ENCODE measurements at places on chromosomes 6 and 20.
A peak's percentile ranks its signal among the peaks of the same experiment; 100 is the strongest.

- peak overlapping the region; percentile 60 for H3K4me3 ChIP-seq
- no peaks in the 10 kb centered on the region for H3K36me3 ChIP-seq
- no peaks in the 10 kb centered on the region for H3K27me3 ChIP-seq
- H3K4me1 ChIP-seq, result peaks cover 17% of the 10 kb centered on the region
Observed at GRCh38 chr6:36735110-36736071, 37.8 kb downstream of the RAB44 start.

DNA sequence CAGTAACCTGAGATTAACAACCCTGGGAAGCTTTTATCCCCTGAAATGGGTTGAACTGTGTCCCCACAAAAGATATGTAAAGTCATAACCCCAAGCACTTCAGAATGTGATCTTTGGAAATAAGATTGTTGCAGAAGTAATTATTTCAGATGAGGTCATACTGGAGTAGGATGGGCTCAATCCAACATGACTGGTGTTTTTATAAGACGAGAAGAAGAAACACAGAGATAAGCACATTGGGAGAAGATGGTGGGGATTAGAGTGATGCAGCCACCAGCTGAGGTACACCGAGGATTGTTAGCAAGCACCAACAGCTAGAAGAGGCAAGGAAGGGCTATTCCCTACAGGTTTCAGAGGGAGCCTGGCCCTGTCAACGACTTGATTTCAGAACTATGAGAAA, 12.5 kb upstream of the RNF217 start:
- no peaks in the 10 kb centered on the region for H3K27me3 ChIP-seq
- H3K4me3 ChIP-seq, result no peak overlapping the region
- H3K36me3 ChIP-seq, result no peaks in the 10 kb centered on the region
- H3K27ac ChIP-seq, result peak overlapping the region; percentile 57
- peaks cover 23% of the 10 kb centered on the region for H3K4me1 ChIP-seq

DNA sequence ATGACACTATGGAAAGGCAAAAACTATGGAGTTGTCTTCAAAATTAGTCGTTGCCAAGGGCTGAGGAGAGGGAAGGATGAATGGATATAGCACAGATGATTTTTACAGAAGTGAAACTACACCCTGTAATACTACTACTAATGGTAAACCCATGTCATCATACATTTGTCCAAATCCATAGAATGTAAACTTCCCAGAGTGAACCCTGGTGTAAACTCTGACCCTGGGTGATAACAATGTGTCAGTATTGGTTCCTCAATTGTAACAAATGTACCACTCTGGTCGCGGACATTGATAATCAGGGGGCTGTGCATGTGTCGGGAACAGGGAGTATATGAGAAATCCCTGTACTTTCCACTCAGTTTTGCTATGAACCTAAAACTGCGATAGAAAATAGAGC, 72.2 kb downstream of the CNBD2 start:
- no peak overlapping the region for H3K4me3 ChIP-seq
- DNase-seq, result no peak
- H3K4me1 ChIP-seq, result peaks cover 9% of the 10 kb centered on the region
- H3K36me3 ChIP-seq, result no peaks in the 10 kb centered on the region
- no peak overlapping the region for H3K27ac ChIP-seq

DNA sequence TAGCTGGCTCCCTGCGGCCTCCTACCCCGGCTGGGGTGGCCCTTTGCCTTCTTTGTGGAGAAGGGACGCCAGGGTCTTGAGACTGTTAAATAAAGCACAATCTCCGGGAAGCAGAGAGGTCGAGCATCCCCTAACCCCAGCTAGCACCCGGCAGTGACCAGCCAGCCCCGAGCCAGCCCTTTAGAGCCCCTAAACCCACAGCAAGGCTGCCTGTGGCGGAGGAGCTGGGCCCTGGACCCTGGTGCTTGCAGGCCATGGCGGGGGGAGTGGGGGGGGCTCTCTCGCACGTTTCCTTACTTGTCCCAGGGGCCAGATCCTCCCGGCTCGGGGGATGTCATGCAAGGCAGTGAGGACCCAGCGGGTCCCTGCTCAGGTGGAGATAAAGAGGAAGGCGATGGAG, 49.2 kb upstream of the GATA5 start:
- H3K36me3 ChIP-seq, result no peaks in the 10 kb centered on the region
- DNase-seq, result no peak
- no peak overlapping the region for H3K4me3 ChIP-seq

DNA sequence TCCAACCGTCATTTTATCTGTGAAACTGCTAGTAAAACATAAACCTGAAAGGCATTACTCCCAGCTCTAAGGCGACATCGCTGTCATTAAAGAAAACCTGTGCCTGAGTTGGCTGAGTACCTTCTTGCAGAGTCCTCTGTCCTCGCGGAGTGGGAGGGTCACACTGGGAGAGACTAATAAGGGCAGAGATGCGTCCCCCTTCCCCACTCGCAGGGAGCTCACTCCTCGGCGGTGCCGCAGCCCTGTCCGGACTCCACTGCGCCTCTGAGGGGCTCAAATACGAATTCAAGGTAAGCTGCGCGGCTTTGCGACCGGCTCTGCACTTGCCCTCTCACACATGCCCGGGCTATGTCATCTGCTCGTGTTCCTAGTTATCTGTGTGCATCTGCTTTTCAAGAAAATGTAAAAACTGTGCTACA, at the start of gene COL19A1:
Gene COL19A1 (plus strand): TSS at position 206 of the 419 bp plus-strand sequence. CDS start 13,012 bp downstream, outside the sequence.
- H3K36me3 ChIP-seq, result no peaks in the 10 kb centered on the region
- H3K4me3 ChIP-seq, result peak within 1 kb of the TSS; percentile 68
- DNase-seq, result no peak
- peaks cover 8% of the 10 kb centered on the region for H3K4me1 ChIP-seq
- H3K27me3 ChIP-seq, result peaks cover 38% of the 10 kb centered on the region
- H3K27ac ChIP-seq, result no peak within 1 kb of the TSS

DNA sequence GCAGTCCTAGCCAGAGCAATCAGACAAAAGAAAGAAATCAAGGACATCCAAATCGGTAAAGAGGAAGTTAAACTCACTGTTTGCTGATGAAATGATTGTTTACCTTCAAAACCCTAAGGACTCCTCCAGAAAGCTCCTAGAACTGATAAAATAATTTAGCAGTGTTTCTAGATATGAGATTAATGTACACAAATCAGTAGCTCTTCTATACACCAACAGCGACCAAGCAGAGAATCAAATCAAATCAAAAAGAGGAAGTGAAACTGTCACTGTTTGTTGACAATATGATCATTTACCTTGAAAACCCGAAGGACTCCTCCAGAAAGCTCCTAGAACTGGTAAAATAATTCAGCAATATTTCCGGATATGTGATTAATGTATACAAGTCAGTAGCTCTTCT, 21.7 kb downstream of the SERPINB9 start:
- no peak for DNase-seq
- H3K27ac ChIP-seq, result no peak overlapping the region
- no peak overlapping the region for H3K4me3 ChIP-seq
- peaks cover 11% of the 10 kb centered on the region for H3K4me1 ChIP-seq

GRCh38 chr20:43863330-43863729, 51.3 kb upstream of the TOX2 start:
- H3K27ac ChIP-seq, result no peak overlapping the region
- no peak for DNase-seq
- H3K4me1 ChIP-seq, result no peaks in the 10 kb centered on the region
- no peak overlapping the region for H3K4me3 ChIP-seq

GRCh38 chr6:36963451-36964290, 9.1 kb downstream of the PI16 start:
- peaks cover 10% of the 10 kb centered on the region for H3K4me1 ChIP-seq
- H3K4me3 ChIP-seq, result no peak overlapping the region
- peaks cover 22% of the 10 kb centered on the region for H3K36me3 ChIP-seq
- DNase-seq, result peak; percentile 81

DNA sequence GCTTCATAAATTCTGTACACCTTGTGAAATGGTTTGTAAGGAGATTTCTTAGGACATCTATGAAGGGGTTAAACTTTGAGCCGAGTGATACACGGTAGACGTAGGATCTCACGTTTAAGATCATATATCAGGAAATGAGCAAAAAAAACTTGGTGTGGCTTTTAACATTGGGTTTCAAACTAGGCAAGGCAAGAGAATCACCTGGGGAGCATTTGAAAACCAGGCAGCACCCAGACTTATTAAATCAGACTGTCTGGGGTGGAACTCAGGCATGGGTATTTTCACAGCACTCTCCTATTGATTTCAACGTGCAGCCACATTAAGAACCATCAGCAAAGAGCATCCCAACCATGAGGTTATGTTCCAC, 26.4 kb downstream of the LY86 start:
- H3K4me3 ChIP-seq, result no peak overlapping the region
- H3K27me3 ChIP-seq, result no peaks in the 10 kb centered on the region
- no peaks in the 10 kb centered on the region for H3K36me3 ChIP-seq

DNA sequence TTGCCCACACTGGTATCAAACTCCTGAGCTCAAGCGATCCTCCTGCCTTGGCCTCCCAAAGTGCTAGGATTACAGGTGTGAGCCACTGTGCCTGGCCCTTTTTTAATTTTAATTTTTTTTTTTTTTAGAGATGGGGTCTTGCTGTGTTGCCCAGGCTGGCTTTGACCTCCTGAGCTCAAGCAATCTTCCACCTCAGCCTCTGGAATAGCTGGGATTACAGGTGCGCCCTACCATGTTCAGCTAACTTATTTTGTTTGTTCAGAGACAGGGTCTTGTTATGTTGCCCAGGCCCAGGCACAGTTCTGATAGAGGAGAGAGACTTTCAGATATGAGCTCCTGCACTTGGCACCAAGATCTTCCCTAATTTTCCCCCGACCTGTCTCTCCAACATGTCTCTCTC, 8.1 kb downstream of the PSORS1C2 start:
- peaks cover 8% of the 10 kb centered on the region for H3K4me1 ChIP-seq
- DNase-seq, result no peak
- H3K27me3 ChIP-seq, result peaks cover 23% of the 10 kb centered on the region
- no peak overlapping the region for H3K27ac ChIP-seq
- no peak overlapping the region for H3K4me3 ChIP-seq
- H3K36me3 ChIP-seq, result no peaks in the 10 kb centered on the region

DNA sequence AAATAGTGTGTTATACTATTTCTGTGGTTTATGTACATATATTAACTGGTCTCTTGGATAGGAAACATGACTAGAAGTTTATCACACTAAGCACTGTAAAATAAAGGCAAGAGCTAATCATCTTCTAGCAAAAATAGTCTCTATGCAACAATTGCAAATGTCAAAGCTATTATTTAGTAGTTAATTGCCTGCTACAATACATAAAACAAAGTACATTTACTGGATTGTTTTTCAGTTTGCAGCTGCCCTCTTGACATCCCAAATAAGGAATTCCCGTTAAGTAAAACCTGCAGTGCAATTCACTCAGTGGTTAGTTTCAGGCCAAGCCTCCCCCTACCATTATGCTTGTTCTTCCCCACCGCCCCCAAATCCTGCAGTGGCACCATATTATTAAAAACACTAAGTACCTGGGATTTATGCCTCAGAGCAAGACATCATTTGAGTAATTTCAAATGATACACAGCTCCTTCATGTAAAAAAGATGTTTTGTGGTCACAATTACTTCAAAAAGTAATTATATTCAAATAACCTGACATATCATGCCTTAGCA, 1.6 kb upstream of the ATP5F1E start:
- no peak for DNase-seq
- H3K4me1 ChIP-seq, result peaks cover 32% of the 10 kb centered on the region
- no peak overlapping the region for H3K4me3 ChIP-seq
- H3K27me3 ChIP-seq, result no peaks in the 10 kb centered on the region

GRCh38 chr6:156419594-156419993, 357.6 kb upstream of the ARID1B start:
- no peaks in the 10 kb centered on the region for H3K27me3 ChIP-seq
- H3K4me1 ChIP-seq, result peaks cover 5% of the 10 kb centered on the region
- H3K4me3 ChIP-seq, result no peak overlapping the region
- no peak for DNase-seq
- no peaks in the 10 kb centered on the region for H3K36me3 ChIP-seq

DNA sequence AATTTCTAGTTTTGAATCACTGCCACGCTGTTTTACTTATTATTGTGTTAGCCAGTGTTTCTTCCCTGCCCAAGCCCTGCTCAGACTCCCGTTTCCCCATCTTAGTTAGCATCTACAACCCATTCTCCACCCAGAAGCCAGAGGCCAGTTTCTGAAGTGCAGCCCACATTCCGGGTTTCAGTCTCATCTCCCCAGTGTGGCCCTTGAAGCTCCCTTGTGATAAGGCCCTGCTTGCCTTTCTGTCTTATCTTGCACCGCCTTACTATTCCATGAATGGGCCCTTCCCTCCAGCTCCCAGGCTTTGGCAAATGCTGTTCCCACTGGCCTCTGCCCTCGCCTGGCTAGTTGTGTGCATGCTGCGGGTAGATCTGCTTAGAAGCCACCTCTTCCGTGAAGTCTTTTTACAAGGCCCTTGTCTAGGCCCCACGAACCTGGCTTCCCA, 41.1 kb downstream of the TOX2 start:
- H3K4me3 ChIP-seq, result peak overlapping the region; percentile 11
- H3K36me3 ChIP-seq, result no peaks in the 10 kb centered on the region
- H3K4me1 ChIP-seq, result peaks cover 35% of the 10 kb centered on the region
- DNase-seq, result peak; percentile 92
- peak overlapping the region; percentile 92 for H3K27ac ChIP-seq

GRCh38 chr6:26104457-26105108, 17.4 kb downstream of the HFE start:
- peak overlapping the region; percentile 71 for H3K4me3 ChIP-seq
- peaks cover 12% of the 10 kb centered on the region for H3K4me1 ChIP-seq
- no peak for DNase-seq
- no peaks in the 10 kb centered on the region for H3K27me3 ChIP-seq

GRCh38 chr6:7144872-7145584, 37.3 kb downstream of the RREB1 start:
- peaks cover 52% of the 10 kb centered on the region for H3K4me1 ChIP-seq
- DNase-seq, result no peak
- no peak overlapping the region for H3K4me3 ChIP-seq
- peak overlapping the region; percentile 84 for H3K27ac ChIP-seq

DNA sequence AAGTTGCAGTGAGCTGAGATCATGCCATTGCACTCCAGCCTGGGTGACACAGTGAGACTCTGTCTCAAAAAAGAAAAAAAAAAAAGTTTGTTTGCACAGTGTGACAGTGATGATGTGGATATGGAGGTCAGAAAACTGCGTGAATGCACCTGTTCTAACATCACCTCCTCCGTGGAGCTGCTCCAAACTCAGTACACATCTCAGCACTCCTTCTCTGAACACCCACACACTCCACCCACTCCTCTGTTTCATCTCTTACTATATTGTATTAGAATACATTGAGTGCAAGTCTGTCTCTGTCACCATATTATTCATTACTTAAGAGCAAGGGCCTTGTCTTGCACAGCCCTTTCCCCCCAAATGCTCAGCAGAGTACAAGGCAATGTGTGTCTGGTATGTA, 51.5 kb upstream of the ENPP4 start:
- H3K27me3 ChIP-seq, result no peaks in the 10 kb centered on the region
- H3K27ac ChIP-seq, result no peak overlapping the region
- H3K4me3 ChIP-seq, result no peak overlapping the region
- no peaks in the 10 kb centered on the region for H3K4me1 ChIP-seq
- no peak for DNase-seq

DNA sequence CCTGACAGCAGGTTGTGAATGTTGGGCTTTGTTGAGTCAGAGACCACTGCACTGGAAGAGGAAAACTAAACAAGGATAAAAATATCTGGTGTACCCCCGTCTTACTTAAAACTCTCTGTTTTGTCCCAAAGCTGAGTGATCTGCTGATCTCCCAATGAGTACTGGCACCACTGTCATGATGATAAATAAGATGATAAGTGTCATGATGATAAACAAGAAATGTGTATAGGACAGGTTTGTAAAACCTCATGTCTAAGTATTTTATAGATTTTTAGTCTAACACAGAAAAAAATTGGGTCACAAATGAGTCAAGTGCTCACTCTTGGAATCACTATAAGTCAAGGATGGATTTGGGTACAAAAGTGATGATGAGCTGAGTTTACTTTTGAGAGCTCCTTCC, 8.5 kb upstream of the SIM1 start:
- H3K36me3 ChIP-seq, result no peaks in the 10 kb centered on the region
- DNase-seq, result no peak
- no peak overlapping the region for H3K27ac ChIP-seq
- H3K4me1 ChIP-seq, result no peaks in the 10 kb centered on the region

Data from osteoblast (primary cell).